HuH-7.5 (cell line): ENCODE measurements at places on chromosomes 12 and 14.

DNA sequence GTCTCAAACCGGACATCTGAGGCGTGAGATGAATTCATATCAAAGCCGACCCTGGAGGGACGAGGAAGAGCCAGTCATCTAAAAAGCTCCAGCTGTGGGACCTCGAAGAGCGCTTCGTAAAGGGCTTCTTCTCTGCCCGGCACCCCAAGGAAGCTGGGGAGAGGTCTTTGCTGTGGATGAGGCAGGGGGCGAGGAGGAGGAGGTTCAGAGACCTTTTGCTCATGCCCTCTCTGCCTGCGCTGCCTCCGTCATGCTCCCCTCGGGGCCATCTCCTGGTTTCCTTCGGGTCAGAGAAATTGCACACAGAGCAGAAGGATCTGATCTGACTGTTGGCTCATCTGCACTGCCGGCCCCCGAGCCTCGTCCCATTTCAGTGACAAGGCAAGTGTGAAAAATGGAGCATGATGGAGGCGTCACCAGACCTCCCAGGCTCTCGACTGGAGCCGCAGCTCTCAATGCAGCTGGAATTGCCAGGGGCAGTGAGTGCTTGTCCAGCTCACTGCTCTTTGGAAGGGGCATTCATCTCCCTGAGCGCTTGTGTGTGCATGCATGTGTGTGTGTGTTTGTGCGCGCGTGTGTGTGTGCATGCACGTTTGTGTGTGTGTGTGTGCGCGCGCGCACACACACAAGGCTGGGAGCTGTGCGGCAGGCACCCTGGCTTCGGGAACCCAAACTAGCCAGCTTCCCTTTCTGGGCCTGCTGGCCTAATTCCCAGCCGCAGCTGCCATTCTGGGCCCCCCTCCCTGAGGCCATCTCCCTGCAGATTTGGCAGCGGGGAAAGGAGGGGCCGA lies 9.2 kb downstream of the CABP1 start:
- DNase-seq, result no peak

GRCh38 chr14:70919774-70920173 lies 12.5 kb downstream of the PCNX1 start:
- DNase-seq, result no peak

GRCh38 chr12:96335270-96335669 lies 65.0 kb downstream of the CDK17 start:
- no peak for DNase-seq

- DNase-seq, result peak; percentile 39
These were observed 110.5 kb downstream of the ASCL4 start for GRCh38 chr12:107884769-107885694.

DNA sequence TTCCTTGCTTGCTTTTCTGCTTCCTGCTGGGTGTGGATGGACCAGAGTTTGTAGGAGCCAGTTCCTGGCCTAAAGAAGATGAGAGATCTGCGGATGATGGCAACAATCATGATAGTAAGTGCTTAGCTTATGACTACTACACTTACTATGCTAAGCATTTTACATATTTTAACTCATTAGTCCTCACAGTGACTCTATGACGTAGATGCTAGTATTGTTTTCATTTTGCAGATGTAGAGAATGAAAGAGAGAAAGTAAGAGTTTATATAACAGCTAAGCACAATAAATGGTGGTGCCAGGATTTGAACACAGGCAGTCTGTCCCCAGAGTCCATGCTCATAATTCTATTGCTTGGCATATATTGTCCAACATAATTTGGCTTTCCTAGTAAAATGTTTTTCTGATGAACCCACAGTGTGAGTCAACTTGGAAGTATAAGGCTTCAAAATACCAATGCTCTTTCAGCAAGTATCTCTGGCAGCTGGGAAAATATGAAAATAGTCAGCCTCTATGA lies 363.2 kb upstream of the DDHD1 start:
- DNase-seq, result no peak

DNA sequence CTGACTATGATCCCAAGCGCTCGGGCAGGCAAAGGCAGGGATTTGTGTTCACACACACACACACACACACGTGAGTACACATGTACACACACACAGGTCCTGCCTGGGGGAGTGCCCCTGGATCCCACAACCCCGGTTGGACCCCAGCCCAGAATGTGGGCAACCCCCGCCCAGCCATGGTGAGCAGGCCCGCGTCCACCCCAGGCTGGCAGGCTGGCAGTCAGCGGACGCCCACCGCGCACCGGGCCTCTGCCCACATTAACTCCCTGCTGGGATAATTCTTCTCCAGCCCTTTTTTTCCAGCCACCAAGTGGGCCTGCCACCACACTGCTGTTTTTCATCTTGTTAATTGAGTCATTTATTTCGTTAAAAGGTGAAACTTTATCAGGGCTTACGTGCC lies 256.2 kb downstream of the BCL11B start:
- DNase-seq, result no peak

- no peak for DNase-seq
These were observed 14.2 kb downstream of the STON2 start for GRCh38 chr14:81385886-81386285.

GRCh38 chr14:93784878-93785277 lies 3.4 kb downstream of the PRIMA1 start:
- no peak for DNase-seq
